ENCODE measurements at places on chromosomes 2 and 18.
A peak's percentile ranks its signal among the peaks of the same experiment; 100 is the strongest.

DNA sequence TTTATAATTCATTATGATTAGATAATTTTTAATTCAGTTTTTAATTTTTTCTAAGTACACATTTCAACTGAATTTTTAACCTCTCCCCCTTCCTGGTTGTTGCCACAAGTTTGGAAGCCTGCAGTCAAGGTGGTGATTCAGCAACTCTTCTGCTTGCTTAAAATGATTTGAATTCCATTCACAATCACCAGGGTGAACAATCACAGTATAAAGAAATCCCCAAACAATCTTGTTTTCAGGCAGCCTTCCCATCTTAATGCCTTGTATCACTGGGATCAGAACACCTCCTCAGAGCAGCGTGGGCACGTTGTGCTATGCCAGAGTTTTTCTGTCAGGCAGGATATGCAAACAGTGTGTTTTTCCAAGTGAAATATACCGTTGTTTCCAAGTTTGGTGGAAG, 46.7 kb upstream of the BARD1 start:
- no peak for DNase-seq

- no peak for DNase-seq
These were observed 300.6 kb upstream of the TFPI start for GRCh38 chr2:187854801-187855200.

- no peak for DNase-seq
These were observed 331.0 kb downstream of the EPHA4 start for GRCh38 chr2:221241072-221241471.

- no peak for DNase-seq
These were observed 24.6 kb upstream of the TLK1 start for GRCh38 chr2:171185165-171185818.

DNA sequence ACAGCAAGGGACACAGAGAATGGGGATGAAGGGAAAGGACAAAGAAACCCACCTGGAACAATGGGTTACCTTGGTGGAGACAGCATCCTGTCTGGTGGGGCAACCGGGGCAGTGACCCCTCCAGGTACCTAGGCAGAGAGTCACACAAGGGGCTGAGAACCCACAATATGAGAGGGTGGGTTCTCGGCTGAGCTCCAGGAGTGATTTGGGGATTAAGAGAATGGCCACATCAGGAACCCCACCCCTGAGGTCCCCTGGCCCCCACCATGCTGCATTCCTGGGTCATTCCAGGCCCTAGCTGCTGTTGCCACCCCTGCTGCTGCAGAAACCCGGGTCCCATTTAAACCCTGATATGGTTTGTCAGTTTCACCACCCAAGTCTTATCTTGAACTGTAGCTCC, 172.3 kb downstream of the RTP5 start:
- no peak for DNase-seq

DNA sequence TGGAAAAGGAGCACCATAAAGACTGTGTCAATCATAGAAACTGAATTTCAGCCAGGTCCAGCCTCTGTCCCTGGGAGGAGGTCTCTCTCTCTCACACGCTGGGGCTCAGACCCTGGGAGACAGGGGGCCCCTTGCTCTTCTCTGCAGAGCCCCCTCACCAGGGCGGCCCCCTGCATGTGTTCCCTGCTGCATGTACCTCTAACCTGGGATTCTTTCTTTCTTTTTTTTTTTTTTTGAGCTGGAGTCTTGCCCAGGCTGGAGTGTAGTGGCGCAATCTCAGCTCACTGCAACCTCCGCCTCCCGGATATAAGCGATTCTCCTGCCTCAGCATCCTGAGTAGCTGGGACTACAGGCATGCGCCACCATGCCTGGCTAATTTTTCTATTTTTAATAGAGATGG, 46.5 kb downstream of the TPO start:
- no peak for DNase-seq

DNA sequence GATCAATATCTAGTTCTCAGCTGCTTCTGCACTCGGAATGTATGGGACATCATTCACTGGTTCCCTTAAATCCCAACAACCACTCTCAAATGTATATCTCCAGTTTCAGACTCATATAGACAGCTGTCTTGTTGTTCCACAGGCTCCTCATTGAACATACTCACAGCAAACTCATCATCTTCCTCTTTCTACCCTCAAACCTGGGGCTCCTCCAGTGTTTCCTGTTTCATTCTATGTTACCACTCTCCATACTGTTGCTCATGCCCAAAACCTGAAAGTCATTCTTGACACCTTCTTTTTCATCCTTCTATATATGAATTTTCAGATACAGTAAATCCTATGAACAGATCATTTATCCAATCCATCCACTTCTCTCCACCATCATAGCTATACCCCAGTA, 18.7 kb upstream of the REL start:
- no peak for DNase-seq

- DNase-seq: no peak
These were observed 1.6 kb downstream of the BAZ2B start for GRCh38 chr2:159614534-159615366.

GRCh38 chr2:208249296-208249695, 5.6 kb downstream of the IDH1 start:
- DNase-seq: no peak

DNA sequence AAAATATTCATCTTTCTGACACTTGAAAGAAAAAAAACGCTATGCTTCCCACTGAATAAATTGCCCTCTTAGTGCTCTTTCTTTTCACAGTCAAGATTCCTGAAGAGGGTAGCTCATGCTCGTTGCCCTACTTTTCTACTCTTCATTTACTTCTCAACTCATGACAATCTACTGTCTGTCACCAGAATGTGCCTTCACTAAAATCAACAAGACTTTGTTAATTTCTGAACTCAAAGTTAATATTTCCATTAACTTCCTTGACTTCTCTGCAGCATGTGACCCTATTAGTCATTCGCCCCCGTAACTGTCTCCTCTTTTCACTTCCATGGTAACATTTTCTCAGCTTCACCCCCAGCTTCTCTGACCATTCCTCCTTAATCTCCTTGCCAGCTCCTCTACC, 98.9 kb upstream of the MAPRE2 start:
- DNase-seq: no peak

- DNase-seq: peak; percentile 65
These were observed at the start of gene IAH1 for GRCh38 chr2:9474361-9475057. Gene IAH1, plus strand, starts transcription at chr2:9474551. Its CDS starts 16 bp downstream, at chr2:9474567.

- DNase-seq: no peak
These were observed 11.4 kb upstream of the REG1B start for GRCh38 chr2:79099140-79099686.

GRCh38 chr2:100971221-100971620, 30.9 kb upstream of the RPL31 start:
- DNase-seq: no peak

DNA sequence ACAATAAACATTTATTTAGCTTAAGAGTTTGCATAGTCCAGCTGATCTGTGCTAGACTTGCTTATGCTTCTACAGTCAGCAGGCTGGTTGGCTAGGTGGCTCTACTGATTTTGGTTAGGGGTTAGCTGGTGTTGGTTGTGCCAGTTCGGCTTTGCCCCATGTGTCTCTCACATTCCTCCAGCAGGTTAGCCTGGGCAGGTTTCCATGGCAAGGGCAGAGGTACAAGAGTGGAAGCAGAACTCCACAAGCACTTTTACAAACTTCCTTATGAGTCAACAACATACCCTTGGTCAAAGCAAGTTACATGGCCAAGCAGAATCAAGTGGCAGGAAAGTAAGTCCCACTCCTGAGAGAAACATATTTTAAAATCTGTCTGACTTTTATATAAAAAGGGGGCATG, 82.3 kb downstream of the SS18 start:
- no peak for DNase-seq

DNA sequence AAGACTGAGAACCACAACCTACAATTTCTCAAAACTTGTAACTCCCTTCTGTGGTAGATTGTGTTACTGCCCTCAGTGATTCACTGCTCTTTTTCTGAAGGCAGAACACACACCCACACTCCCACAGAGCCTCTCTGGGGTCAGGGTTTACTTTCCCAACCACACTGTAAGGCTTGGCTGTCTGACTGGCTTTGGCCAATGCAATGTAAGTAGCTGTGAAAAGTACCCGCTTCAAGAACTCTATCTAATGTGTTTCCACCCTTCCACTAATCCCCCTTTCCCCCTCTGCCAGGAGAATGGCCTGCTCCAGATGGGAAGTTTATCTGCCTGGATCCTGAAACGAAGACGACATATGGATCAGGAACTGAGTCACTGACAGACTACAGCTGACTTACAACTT, 222.7 kb downstream of the CDH2 start:
- DNase-seq: no peak

- no peak for DNase-seq
These were observed 21.9 kb downstream of the SLC25A52 start for GRCh38 chr18:31738460-31739407.

GRCh38 chr18:78920456-78921138, 59.0 kb upstream of the SALL3 start:
- DNase-seq: no peak

GRCh38 chr2:101961338-101962191, 30.2 kb upstream of the IL1R2 start:
- DNase-seq: no peak

- no peak for DNase-seq
These were observed 3.4 kb downstream of the MZT2B start for GRCh38 chr2:130185436-130185835.

DNA sequence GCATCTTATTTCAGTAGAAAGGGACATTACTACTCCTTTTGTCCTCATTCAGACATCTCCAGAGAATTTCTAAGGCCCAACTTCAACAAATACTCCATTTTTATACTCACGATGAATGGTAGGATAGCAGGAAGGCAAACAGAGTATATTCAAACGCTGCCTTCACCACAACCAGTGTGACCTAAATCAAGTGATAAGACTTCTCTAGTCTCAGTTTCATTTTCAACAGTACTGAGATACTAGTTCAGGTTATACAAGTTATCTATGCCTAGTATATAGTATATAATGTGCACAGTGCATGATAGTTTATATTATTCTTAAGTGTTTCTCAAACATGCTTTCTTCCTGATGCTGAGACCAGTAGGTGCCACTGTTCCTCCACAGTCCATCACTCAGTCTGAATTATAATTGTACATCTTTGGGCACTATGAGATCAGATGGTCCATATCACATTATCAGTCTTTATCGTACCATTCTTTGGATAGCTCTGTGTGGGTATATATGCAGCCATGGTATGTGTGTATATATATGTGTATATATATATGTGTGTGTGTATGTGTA, 66.3 kb upstream of the RPE start:
- no peak for DNase-seq

DNA sequence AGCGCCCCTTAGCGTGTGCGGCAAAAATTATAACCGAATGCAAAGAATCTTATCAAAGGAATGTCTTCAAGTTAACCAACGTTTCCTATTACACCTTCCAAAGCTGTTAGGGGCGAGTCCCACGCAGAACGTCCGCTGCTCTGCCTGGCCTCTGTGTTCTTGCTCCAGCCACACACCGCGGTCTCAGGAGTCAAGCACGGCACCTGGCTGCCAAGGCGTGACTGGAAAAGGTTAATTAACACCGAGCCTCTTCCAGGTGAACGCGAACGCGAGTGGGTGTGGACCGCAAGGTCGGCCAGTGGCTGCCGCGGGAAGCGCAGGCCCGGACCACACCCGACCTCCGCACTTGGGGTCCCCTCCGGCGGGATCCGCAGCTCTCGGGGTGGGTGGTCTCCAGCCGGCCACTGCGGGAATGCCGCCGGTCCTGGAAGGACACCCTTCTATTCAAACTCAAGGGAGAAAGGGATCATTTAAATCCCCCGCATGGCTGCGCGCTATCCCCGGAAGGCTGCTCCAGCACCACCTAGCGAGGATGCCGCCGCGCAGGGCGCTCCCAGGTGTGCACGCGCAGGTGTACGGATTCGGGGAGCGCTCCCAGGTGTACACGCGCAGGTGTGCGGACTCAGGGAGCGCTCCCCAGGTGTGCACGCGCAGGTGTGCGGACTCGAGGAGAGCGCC, 830 bp downstream of the CYB5A start:
- DNase-seq: no peak

DNA sequence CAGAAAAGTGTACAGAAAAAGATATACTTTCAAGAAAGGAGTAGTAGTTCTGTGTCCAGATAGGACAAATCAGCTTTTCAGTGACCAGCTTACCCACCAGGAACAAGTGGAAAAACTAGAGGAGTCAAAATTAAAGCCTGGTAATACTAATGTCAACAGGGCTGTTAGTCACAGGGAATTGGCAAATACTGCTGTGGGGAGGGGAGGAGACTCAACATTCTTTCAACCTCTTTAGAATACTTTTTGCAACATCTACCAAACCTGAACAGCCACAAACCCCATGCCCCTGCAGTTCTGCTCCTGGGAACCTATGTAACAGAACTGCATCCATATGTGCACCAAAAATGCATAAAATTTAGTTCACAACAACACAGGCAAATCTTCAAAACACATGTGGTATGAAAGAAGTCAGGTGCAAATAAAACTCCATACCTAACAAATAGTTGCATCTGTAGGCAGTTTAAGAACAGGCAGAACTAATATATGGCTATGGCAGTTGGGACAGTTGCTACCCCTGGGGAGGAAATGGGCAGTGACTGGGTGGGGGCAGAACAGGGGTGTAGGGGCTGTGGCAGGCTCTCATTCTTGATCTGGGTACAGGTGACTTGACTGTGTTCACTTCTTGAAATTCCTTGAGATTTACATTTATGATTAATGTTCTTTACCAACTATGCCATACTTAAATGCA, 9.7 kb downstream of the CMPK2 start:
- no peak for DNase-seq

DNA sequence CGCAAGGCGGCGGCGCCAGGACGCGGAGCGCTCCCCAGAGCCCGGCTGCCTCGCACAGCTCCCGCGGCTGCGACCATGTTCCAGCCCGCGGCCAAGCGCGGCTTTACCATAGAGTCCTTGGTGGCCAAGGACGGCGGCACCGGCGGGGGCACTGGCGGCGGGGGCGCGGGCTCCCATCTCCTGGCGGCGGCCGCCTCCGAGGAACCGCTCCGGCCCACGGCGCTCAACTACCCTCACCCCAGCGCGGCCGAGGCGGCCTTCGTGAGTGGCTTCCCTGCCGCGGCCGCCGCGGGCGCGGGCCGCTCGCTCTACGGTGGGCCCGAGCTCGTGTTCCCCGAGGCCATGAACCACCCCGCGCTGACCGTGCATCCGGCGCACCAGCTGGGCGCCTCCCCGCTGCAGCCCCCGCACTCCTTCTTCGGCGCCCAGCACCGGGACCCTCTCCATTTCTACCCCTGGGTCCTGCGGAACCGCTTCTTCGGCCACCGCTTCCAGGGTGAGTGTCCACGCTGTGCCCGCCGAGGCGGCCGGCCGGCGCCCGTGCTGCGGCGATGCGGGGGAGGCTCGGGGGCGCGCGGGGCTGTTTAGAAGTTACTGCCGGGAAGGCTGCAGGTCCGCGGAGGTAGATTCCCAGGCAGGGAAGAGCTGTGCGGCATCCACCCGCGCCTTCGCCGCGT, 696 bp downstream of the EMX1 start:
- no peak for DNase-seq

- no peak for DNase-seq
These were observed at the start of gene SGPP2 for GRCh38 chr2:222424276-222424728. Gene SGPP2, plus strand, starts transcription at chr2:222424543. Its CDS starts 60 bp downstream, at chr2:222424603.

Measured in stimulated activated CD4-positive, alpha-beta T cell treated with anti-CD3 and anti-CD28 coated beads, TNF-alpha, amount 100 ng/mL, for 4 hours (primary cell).